ENCODE measurements at places on chromosomes 7 and 10. TPM values are rescaled to one million over a fixed set of nuclear protein-coding genes. Genes with fewer than 3 reads are reported as not detected.

GRCh38 chr10:127400216-127400615 lies 148.9 kb upstream of the NPS start:
- no peak for DNase-seq

DNA sequence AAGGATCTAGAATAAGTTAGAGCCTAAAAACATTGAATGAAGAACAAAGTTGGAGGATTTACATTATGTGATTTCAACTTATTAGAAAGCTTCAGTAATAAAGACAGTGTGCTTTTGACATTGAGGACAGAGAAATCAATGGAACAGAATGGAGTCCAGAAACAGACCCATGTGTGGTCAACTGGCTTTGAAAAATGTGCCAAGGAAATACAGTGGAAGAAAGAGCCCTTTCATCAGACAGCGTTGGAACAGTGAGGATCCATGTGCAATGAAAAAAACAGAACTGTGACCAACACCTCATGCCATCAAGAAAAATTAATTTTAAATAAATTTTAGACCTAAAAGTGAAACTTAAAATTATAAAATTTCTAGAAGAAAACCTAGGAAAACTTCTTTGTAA lies 50.6 kb upstream of the LRRC18 start:
- no peak for DNase-seq

HSPA12A gene
- 0.77 TPM for total RNA-seq

FAM13C gene
- 3.3 TPM for total RNA-seq

HOXA10 gene
- total RNA-seq, result 2.3 TPM

Measured in dermis microvascular lymphatic vessel endothelial cell (primary cell).